ENCODE measurements at places on chromosomes 3 and 15.

DNA sequence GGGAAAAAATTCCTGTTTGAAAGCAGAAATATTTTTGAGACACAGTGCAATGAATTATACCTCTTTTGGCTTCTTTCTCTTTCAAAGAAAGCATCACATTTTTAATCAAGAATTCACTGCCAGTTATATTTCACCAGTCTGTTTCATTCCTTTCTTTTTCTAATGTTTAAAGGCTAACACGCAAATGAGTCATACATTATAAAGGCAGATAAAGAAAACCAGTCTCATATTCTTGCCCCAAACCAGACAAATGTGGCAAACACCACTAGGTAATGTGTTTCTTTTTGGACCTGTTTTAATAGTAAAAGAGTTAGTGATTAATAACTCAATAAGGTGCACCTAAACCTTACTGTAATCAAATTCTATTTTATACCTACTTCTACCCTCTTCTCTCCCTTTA lies 83.8 kb downstream of the PLOD2 start:
- no peak for DNase-seq

- no peak for DNase-seq
Measured at GRCh38 chr3:39960515-39961191, 151.2 kb downstream of the MYRIP start.

DNA sequence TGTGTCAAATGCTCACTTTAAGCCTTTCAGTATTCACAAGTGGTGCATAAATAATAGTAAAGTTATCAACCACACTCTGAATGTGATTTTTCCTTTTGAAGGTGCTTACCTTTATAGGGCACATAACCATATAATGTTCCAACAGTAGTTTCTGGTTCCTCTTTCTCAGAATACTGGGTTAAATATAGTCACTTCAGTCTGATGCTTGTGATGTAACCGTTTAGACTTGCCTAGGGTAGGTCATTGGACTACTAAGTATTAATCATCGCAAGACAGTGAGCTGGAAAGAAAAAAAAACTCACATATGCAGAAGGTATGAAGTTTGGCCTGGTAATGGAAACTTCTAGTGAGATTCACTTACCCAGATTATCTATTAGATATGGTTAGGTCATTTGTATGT lies 1.9 kb downstream of the KBTBD8 start:
- DNase-seq: no peak

DNA sequence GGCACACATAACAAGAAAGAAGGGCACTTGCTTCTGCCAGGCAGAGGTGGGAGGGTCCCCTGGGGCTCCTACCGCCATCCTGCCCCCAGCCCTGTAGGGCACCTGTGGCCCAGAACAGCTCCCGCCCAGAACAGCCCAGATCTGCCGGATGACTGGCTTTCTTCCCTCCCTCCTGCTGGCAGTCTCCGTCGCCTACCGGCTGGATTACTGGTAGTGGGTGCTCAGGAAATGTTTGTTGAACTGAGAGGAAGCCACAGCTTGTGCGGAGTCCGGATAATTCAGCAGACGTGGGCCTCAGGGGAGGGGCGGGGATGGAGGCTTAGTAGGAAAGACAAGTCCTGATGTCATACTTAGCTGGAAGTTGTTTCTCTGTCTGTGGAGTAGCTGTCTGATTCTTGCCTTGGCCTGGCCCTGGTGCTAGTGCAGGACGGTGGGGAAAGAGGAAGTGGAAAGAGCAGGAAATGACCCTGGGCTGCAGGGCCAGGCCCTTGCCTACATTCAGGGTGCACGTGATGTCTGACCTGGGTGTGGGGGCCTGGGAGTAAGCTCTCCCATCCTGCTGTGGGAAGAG lies 6.7 kb downstream of the CCDC9B start:
- no peak for DNase-seq

DNA sequence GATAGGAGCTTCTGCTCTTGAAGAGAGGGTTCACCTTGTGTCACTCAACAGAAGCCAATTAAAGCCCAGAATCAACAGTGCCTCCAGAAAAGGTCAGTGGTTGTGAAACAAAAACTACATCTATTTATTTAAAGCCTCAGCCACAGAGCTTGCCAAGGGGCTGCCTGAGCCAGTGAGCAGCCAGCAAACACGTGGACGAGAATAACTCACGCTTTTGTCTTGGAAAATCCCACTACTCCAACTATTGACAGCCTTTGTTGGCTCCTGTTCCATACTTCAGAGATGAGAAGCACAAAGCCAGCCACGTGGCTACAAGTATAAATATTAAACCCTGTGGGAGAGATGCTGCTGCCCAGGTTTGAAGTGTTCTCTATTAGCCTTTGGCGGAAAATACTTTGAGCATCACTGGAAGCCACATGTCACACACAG lies 10.3 kb downstream of the GPR156 start:
- DNase-seq: no peak

DNA sequence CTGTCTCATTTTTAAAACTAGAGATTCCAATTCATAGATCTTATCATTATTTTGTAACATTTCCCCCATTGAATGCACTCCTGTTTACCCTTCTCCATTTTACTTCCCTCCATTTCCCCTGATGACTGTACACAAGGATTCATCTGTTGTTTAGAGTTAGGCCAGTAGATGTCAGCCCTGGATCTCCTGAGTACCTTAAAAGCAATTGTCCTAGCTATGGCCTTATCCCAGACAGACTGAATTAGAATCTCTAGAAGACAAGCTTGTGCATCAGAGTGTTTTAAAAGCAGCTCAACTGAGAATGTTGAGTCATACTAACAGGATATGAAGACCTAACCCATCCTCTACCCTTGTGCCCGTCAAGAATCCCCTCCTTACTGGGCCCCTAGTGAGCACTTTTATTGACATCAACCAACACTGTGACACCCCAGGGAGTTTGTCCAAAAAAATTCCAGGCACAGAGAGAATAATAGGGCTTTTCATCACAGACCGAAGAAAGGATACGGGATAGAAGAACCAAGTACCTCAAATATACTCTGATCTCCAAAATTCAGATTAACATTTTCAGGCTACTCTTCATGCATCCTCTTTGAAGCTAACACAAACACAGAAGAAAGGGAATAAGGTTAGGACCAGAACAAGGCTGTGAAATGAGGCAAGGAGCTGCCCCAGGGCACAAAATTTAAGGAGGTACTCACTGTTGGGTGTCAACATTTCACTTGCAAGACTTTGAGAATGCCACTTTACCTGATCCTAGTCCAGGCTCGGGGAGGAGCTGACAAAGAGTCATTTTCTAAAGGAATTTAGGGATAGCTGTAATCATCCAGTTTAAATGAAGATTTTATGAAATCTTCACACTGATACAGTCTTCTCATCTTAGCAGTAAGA lies 17.1 kb downstream of the ZBED2 start:
- DNase-seq: no peak

DNA sequence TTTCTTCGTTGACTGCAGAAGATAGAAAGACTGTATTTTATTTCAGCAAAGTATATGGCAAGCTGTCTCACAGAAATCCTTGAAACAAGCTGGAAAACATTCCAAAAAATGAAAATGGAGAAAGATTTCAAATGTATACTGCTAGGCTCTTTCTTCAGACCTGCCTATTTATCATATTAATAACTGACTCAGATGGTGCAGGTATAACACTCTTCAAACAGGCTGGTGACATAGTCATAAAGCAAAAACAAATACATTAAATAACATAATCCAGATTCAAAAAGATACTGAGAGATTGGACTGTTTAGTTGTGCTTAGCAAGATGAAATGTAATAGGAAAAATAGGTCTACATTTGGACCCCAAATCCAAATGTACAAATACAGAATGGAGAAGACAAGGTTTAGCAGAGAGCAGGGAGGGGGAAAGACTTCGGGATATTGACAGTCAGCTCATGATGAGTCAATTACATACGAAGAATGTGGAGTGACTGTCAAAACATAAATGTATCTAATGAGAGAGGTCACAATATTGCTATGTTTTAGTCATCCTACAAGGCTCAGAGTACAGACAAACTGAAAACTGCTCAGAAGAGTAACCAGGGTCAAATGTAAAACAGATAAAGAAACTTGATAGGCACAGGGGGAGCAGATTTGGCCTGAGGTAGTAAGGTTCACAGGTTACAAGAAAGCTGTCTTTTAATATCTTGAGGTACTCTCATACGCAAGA lies 88.7 kb downstream of the DMXL2 start:
- DNase-seq: no peak

DNA sequence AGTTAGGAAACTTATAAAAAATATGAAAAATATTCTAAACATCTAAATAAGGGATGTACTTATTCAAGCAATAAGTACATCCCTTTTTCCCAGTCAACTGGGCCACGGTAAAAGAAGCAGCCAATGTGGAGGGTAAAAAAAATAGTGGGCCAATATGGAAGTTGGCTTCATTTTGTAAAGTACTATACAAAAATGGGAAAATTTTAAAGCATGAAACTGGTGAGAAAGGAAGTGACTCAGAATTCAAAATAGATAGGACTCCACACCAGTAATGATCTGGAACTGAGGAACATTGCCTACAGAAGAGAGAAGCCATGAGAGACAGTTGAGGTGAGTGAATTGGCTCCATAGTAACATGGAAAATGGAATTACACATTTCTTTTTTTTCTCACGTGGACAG lies 108.9 kb downstream of the FNDC3B start:
- DNase-seq: no peak

All from activated naive CD4-positive, alpha-beta T cell treated with Interleukin-2 at 50 U/mL for 16 hours (primary cell).